Right cardiac atrium (tissue), 5 donors: ENCODE measurements at places on chromosomes 3 and 15. TPM values are rescaled to one million over a fixed set of nuclear protein-coding genes. Genes with fewer than 3 reads are reported as not detected.

CX3CR1 gene
- 0.20 TPM for polyA plus RNA-seq

LNP1 gene
- polyA plus RNA-seq: 4.1 TPM

IL20RB gene
- polyA plus RNA-seq: 0.57 TPM

EXD1 gene
- polyA plus RNA-seq: not detected

GRCh38 chr3:177832880-177833279 lies 635.6 kb upstream of the TBL1XR1 start:
- DNase-seq: no peak

DNA sequence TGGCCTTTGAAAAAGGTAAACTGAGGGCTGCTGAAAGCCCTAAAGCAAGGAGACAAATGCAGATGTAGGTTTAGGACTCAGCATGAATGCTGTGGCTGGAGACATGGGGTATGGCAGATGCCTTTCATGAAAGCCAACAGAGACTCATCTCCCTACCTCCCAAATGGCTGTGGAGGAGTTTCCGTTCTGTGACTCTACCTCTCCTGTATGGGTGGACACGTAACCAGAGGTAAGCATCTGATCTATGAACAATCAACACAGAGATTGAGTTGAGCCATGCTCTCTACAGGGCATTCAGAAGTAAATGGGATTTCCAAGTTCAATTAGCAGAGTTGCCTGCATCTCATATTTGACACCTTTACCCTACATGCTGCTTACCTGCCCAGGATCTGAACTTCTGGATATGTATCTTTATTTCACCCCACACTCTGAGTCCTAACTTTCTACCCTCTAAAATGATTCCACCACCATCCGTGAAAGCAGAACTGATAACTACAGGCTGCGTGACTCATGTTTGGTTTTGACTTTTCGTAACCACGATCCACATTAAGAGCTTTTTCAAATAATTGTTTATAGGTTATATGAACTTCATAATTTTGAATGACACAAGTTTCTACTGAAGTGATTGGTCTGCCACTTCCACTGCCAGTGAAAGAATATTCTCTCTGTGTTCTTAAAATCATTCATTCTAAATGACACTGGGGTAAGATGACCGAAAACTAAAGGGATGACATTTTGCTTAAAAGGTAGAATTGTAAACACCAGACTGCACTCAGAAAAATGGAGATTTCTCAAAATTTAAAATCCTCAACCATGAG lies 1058.7 kb downstream of the FHIT start:
- no peak for DNase-seq

DNA sequence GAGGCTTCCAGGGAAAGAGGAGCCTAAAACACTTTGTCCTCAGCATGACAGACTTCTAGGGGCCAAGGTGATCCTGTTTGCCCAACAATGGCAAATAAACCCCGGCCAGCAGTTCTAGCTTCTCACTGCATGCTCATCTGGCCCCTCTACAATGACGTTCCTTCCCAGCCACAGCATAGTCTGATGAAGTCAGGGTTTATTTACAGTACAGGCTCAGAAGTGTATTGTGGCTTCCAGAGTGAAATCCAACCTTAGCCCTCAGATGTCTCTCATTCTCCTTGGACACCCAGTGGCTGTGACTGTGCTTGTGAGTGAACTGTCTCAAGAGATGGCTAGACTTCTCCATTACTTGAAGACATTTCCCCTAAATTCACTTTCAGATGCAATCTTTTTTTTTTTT lies 40.8 kb downstream of the BFSP2 start:
- no peak for DNase-seq

- DNase-seq: no peak
Measured at GRCh38 chr3:74601793-74602192, 12.7 kb downstream of the CNTN3 start.

DNA sequence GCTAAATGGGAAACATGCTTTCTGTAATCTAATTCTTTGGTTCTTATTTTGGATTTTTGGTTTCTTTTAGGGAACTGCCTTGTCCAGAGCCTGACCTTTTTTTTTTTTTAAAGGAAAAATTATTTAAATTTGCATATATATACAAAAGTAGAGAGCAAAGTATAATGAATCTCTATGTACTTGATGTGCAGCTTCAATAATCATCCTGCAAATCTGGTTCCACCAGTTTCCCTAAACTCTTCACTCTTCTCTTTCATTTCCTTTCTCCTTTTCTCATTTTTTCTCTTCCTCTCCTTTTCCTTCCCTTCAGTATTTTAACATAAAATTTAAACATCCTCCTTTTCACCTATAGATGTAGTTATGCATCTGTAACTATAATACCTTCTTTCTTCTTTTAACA lies 82.5 kb downstream of the USP13 start:
- no peak for DNase-seq

- no peak for DNase-seq
Measured at GRCh38 chr3:66606868-66607267, 106.0 kb upstream of the LRIG1 start.

GRCh38 chr15:71651750-71652186 lies 158.6 kb upstream of the NR2E3 start:
- DNase-seq: no peak

DNA sequence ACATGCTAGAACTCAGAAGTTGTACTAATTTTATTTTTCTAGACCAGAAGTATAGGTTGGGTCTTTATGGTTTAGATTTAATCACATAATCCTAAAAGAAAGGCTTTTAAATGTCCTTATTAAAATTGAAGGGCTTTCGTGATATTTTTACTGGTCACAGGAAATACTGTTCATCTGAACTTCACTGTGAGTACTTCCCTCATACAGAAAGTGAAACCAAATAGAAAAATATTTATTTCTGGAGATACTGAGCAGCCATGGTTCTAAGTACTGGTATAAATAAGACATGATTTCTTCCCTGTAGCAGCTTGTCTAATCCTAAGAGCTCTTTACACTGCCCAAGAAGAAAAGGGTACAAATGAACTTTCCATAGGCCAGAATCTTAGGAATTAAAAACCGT lies 2.0 kb downstream of the SNRK start:
- DNase-seq: no peak
